ENCODE measurements at places on chromosomes 5 and 9.

- DNase-seq, result no peak
These were observed 26.3 kb downstream of the SHLD3 start for GRCh38 chr5:65651144-65651543.

GRCh38 chr9:89363921-89364665 lies 45.8 kb downstream of the SECISBP2 start:
- no peak for DNase-seq

DNA sequence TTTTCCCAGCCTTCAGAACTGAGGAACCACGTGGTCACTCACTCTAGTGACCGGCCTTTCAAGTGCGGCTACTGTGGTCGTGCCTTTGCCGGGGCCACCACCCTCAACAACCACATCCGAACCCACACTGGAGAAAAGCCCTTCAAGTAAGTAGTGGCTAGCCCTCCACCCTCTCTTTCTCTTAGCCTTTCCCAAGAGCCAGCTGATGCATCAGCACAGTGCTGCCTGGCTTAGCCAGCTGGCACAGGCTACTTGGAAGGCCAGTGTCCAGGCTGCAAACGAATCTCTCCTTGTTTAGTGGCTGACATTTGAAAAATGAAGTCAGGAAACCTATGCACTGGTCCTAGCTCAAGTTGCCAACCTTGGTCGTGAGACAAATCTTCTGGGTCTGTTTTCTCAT lies 91.1 kb downstream of the PRDM6 start:
- DNase-seq, result no peak

DNA sequence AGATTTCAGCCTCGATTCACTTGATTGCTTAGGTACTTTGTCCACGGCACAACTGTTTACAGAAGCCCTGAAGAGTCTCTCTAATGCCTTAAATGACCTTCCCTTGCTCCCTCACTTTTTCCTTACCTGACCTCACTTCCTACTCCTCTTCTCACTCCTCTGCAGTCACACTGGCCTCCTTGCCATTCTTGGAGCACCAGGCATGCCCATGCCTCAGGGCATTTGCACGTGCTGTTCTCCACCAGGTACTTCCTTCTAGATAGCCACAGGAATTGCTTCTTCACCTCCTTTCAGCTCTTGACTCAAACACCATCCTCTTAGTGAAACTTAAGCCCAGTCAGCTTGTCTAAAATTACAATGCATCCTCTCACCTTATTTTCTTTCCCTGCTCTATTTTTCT lies 52.4 kb upstream of the TRAF1 start:
- DNase-seq, result no peak

DNA sequence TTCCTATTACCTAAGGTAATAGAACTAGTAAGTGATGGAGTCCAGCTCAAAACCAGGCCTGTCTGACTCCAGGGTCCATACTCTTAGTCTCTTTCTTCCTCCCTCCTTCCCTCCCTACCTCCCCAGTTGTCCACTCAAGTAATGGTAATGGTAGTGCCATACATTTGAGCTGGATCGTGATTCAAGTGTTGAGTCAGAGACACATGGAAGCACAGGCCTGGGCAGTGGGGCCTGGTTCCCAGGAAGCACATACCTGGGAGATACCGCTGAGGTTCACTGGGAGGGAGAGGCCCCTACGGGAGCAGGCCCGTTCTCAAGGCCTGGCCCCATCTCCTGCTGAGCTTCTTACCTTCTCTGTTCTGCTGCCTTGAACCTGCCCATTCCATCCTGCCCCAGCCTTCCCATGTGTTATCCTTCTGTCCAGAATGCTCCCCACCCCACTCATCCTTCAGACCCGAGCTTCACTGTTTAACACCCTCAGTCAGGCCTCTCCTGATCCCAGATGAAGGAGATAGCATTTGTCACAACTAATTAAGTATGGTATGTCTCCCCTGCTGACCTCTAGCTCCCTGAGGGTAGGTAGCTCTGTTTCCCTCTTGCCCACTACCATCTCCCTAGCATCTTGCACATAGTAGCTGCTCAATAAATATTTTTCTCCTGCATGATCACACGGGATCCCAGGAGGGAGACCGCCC lies 13.8 kb downstream of the URM1 start:
- DNase-seq, result no peak

DNA sequence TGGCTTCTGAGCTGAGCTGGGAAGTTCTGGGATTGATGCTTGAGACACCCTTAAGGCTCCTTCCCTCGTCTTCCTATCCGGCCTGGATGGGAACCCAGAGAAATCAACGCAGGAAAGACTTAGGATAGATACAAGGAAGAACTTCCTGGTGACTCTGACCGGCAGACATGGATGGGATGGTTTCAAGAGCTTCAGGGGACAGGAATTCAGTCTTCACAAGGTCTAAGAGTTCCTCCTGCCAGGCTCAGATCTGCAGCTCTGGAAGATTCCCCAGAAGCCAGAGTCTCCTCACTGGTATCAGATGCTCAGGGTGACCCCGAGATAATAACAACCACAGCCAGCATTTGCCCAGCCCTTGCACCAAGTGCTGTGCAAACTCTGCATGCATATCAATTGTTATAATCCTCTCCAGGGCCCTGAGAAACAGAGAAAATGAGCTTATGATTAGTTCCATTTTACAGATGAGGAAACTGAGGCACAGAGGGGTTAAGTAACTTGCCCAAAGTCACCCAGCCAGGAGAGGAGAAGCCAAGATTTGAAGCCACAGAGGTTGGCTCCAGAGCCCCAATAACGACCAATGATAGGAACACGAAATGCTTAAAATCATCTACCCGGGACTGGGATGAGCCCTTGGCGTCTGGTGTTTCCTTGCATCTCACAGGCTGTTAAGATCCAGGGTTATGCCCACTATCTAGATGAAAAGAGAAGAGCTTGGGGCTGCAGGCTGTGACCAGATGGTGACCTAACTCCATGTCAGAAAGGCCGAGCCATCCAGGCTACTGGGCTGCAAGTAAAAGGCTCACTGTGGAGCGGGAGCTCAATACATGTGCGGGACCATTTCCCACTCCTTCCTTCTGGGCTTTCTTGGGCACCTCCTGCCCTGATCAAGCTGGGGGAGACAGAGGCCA lies 119.8 kb downstream of the C9orf50 start:
- no peak for DNase-seq

All from stimulated activated CD4-positive, alpha-beta T cell treated with anti-CD3 and anti-CD28 coated beads, Interleukin-12 subunit alpha, Interleukin-12 subunit beta, amount 100 ng/mL, for 48 hours (primary cell).